Suppressor macrophage treated with lipopolysaccharide for 4 hours (primary cell): ENCODE measurements at places on chromosomes 3 and 15.

DNA sequence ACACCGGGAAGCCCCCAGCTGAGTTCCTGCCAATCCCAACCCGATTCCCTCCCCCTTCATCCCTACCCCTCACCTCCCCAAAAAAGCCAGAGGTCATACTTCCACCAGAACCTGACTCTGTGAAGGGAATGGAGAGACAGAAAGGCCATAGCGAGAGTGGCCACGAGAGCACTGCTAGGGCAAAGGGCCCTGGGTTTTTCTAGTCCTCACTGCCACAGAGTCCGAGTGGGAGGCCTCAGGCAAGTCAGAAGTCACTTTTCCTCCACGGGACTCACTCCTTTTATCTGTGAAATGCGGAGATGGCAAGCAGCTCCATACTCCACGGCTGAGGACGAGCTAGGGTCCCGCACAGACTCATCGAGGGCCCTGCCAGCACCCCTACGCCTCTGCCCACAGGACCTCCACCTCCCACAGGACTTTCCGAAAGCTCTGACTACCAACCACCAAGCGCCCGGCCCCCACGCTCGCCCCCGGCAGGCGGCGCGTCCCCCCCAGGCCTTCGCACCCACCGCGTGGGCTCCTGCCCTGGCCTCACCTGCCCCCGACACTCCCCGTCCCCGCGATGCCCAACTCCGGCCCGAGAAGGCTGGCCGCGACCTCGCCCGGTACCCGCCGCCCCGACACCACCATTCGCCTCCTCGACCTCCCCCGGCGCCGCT is 792 bp downstream of the ATP13A3 start:
- peak; percentile 62 for DNase-seq

GRCh38 chr15:69629631-69630161 is 177.1 kb downstream of the RPLP1 start:
- DNase-seq: no peak

DNA sequence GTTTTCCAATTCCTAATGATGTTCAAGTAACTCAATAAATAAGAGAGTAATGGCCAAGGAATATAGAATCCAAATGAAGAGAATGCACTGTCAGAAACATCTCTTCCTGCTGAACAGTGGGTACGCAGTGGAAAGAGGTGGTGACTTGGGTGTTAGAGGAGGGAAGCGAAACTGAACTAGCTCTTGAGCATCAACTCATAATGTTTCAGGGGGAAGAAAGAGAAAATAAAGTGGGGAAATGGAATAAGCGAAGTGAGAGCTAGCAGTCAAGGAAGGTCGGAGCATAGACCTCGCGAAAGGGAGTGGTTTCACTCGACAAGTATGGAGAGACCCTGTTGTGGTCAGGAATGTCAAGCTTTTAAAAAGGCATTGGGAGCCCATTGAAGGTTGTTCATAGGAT is 309.5 kb downstream of the GAP43 start:
- DNase-seq: no peak

- no peak for DNase-seq
Observed at GRCh38 chr3:177320765-177321247, 123.5 kb upstream of the TBL1XR1 start.

DNA sequence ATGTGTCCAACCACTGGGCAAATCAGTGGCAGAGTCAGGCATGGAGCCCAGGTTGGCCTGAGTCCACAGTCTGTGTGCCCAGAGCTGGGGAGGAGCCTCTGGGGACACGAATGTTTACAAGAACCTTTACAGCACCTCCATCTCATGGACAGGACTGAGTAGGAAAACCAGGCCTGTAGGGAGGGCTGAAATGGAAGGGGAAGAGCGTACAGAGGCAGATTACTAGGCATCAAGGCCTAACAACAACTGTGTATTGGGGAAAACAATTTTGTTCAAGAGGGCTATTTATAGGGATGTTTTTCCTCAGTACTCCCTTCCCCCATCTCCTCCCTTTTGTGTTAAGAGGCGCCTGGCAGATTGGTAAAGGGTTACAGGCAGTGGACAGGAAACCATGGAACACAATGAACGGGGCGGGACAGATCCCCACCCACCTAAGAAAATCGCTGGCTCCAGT is 15.1 kb upstream of the ARHGAP31 start:
- DNase-seq: no peak

DNA sequence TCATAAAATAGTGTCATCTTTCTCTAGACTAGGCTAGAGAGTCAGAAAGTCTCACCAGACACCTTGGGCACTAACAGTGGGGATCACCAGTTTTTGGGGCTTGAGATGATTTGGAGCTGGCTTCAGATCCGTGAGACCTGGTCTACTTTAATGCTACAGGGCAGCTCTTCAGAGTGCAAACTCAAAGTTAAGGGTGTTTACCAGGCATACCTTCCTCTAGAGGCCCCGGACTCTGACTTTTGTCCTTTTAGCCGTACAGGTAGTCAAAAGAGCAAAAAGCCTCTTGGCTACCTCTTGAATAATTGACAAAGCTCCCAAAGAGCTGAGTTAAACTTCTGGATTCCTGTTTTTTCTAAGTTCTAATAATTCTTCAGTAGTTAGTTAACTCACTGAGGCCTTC is 41.4 kb upstream of the CCR4 start:
- no peak for DNase-seq

- DNase-seq: peak; percentile 57
Observed at GRCh38 chr3:169813757-169814517, 1.2 kb upstream of the LRRC34 start.

DNA sequence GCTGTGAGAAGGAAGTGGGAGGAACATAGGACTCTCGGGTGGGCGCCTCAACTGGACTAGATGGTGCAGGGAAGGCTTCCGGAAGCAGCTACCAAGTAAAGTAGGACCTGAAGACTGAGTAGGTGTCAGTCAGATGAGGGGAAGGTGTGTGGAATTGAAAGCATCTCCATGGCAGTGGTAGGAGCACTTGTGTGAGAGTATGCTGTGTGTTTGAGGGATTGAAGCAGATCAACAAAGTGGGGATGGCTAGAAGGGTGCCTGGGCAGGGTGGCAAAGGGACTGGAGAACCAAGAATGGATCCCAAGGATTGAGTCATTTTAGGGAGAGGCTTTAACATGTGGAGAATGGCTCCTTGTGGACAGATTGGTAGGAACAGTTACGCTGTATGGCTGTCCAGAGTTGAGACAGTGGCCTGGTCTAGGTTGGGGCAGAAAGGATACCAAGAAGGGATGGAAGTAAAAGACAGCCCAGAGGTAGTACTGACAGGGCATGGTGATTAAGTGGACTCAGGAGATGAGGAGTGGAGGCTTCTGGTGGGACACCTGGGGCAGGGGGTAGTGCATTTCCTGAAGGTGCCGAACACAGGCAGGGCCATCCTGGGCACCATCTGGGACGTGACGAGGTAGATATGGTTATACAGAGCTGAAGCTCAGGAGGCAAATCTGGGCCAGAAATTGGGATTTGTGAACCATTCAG is 1.5 kb downstream of the UQCC5 start:
- DNase-seq: no peak

- DNase-seq: no peak
Observed at GRCh38 chr3:159069091-159069490, 267.2 kb downstream of the MFSD1 start.

- DNase-seq: no peak
Observed at GRCh38 chr3:129506231-129506742, 22.2 kb upstream of the RHO start.

DNA sequence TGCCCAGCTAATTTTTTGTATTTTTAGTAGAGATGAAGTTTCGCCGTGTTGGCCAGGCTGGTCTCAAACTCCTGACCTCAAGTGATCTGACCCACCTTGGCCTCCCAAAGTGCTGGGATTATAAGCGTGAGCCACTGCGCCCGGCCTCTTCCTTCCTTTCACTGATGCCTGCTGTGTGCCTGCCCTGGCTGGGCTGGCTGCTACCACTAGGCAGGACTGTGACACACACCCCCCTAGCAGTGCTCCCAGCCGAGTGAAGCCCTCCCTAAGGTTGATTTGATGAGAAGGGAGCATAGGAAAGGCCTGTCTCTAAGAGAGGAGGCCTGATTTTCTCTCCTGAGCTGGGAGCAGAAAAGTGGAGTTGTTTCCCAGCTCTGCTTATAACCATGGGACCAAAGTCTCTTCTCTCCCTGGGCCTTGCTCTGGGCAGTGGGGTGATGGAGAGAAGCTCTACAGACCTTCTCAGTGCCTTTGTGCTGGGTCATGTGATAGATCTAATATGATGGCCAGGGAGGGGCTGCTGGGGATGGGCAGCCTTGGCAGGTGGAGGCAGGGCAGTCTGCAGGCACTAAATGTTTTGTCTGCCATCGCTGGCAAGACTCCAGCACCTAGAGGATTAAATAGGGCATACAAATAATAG is 20.1 kb upstream of the SFMBT1 start:
- DNase-seq: no peak

- no peak for DNase-seq
Observed at GRCh38 chr15:38274135-38274534, 21.5 kb downstream of the SPRED1 start.

- no peak for DNase-seq
Observed at GRCh38 chr3:153158961-153159735, 2.9 kb upstream of the RAP2B start.

DNA sequence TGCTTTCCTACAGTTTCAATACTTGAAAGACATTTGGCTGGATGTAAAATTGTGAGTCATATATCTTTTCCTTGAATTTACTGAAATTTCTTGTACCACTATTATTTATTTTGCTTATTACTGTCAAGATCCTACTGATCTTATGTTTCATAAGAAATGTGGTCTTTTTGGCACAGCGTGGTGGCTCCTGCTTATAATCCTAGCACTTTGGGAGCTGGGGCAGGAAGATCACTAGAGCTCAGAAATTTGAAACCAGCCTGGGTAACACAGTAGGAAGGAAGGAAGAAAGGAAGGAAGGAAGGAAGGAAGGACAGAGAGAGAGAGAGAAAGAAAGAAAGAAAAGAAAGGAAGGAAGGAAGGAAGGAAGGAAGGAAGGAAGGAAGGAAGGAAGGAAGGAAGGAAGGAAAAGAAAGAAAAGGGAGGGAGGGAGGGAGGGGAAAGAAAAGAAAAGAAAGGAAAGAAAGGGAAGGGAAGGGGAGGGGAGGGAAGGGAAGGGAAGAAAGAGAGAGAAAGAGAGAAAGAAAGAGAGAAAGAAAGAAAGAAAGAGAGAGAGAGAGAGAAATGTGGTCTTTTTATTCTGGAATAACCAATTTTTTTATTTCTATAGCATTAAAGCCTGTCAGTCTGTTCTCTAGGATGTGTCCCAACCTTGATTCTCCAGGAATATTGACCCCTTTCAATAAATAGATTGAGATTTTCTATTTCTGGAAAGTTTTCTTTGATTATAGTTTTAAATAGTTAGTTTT is 572.0 kb upstream of the TGFBR2 start:
- no peak for DNase-seq

DNA sequence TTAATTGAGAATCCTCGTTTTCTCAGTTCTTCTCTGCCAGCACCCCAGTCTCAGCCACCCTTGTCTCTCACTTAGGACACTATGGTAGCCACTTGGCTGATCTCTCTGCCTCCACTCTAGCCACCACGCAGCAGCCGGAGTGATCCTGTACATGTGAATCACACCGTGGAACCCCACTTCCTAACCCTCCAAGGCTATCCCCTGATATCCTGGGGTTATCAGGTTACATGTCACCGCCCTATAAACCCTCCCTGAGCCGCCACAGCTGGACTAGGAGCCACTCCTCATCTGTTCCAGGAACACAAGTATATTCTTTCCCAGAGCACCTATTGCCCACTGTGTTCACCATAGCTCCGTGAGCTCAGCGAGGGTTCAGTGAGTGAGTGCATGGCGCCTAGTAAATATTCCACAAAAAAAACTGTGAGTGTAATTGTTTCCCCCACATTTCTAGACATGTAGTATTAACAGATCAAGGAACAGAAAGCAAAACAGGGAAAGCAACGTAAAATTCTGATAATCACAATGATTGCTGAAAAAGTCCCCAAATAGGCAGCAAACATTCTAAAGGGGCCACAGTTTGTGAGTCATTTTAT is 661 bp upstream of the PARP14 start:
- peak; percentile 57 for DNase-seq

DNA sequence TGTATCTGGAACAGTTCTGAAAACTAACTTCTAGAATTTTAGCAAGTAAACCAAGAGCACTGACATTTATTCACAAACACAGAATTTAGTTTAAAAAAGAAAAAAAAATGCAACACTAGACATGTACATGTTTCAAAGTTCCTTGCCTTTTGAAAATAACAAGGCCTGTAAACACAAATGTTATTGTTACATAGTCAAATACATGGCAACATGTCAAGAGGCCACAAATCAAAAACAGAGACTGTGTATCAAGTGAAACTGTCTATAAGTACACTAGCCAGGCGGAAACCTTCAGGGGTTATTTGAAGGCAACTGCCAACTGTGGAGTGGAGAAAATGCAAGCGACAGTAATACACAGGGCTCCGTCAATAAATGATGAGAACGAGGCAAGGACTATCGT is 547.6 kb downstream of the FOXP1 start:
- DNase-seq: no peak

- DNase-seq: no peak
Observed at GRCh38 chr3:88312256-88312655, 162.5 kb downstream of the C3orf38 start.

DNA sequence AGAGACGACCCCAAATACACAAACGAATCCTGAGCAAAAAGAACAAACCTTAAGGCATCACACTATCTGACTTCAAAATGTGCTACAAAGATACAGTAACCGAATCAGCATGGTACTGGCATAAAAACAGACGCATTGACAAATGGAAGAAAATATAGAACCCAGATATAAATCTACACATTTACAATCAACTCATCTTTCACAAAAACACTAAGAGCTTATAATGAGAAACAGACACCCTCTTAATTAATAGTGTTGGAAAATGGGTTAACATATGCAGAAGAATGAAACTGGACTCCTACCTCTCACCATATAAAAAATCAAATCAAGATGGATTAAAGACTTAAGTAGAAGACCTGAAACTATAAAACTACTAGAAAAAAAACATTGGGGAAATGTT is 130.3 kb upstream of the DCBLD2 start:
- no peak for DNase-seq

- peak; percentile 59 for DNase-seq
Observed at GRCh38 chr3:112629425-112629824, 11.5 kb downstream of the CCDC80 start.

DNA sequence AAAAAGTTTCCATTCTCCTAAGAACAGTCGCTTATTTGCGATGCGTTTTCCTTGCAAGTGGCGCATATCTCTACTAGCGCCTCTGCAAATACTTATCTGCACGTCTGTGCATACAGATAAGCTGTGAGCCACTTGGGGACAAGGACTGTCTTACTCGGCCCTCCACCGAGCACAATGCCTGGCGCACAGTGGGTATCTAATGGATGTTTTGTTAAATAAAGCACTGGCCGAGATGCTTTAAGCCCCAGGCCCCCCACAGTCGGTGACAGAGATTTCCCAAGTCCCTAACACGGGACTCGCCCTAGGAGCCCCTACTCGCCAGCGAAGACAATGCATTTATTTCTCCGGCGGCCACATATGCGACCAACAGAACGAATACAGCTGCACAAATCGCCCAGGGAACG is 503 bp downstream of the HLTF start:
- DNase-seq: peak; percentile 22
